ENCODE measurements at places on chromosomes 12 and 14. TPM values are rescaled to one million over a fixed set of nuclear protein-coding genes. Genes with fewer than 3 reads are reported as not detected.

The ACRBP gene
- total RNA-seq = 1.4 TPM

The FAM90A1 gene
- 0.09 TPM for total RNA-seq

The SSTR1 gene
- under 0.01 TPM for total RNA-seq

The DNAJC22 gene
- total RNA-seq = 0.04 TPM

GRCh38 chr12:62900686-62901272, 34.2 kb downstream of the PPM1H start:
- no peak overlapping the region for H3K27ac ChIP-seq
- H3K4me1 ChIP-seq = no peaks in the 10 kb centered on the region
- H3K27me3 ChIP-seq = no peaks in the 10 kb centered on the region
- no peaks in the 10 kb centered on the region for H3K36me3 ChIP-seq
- no peak for DNase-seq

Data from muscle of leg (tissue), 16 donors.